BJ (cell line): ENCODE measurements at places on chromosomes 7 and 10.

- no peak for DNase-seq
These were observed 19.7 kb upstream of the GDI2 start for GRCh38 chr10:5832946-5833345.

GRCh38 chr7:150567169-150567568 is at the start of gene GIMAP4:
Gene GIMAP4, plus strand, starts transcription at chr7:150567390. Its CDS starts 2,512 bp downstream, at chr7:150569902.
- DNase-seq, result no peak

DNA sequence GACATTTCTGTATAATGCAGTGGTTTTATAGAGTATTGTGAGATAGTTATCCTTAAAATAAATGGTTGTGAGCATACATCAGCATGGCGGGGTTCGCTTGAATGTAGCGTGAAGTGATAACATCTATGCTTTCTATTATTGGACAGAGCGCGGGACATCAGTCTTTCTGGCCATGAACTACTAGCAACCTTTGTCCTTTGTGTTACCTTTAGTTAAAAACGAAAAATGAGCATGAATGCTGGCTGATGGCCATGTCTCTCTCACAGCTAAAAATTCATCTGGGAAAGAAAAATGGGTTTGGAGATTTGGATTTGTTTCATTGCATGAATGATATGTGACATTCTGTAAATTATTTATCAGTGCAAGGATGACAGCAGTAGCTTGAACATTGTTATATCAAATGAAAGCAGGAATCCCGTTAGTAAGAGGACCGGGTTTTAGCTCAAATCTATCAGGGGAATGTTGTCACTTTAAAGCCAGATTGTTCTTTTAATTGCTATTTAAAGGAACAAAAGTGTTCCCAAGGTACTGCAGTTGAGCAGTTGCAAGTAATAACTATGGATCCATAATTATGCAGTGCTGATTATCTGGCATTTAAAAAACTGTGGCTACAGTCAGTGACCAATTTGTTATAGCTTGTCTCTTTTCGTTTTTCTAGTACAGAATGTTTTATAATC is 131.0 kb downstream of the KAT6B start:
- no peak for DNase-seq

DNA sequence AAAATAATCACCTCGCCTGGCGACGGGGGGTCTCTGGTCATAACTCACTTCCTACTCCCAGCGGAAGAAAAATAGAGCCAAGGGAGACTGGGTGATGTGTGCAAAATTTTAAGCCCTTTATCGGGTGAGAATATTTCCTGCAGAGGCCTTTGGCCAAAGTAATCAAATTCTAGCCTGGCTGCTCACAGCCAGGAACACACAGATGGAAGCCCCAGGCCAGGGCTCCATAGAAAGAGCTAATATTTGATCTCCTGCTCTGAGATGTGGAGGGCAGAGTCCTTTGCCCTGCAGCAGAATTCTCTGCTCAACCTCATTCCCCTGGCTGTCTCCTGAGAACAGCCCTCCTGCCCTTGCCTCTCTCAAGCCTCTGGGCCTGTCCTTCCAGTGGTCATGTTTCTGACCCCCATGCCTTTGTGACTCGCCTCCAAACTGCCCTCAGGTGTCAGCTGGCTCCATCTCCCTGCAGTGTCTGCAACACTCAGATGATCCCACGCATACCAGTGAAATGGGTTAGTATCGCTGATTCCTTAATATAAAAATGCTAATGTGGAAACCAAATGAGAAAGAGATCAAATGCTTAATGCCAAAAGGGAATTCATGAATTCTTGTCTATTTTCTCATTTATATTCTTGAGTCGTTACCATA is 34.5 kb downstream of the FRMD4A start:
- no peak for DNase-seq

DNA sequence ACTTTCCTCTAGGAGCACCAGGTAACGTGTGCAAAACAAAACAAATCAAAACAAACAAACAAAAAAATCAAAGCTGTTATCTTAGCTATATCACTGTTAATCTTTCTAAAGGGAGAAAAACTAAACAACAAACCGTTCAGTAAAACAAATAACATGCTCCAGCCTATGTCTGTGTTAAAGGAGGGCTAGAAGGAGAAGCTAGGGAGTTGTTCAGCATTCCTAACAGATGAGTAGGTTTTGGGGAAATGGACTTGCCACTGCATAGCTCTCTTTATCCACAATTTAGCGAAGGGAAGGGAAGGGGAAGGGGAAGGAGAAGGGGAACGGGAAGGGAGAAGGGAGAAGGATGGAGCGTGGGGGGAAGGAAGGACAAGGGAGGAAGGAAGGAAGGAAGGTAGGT is 134.2 kb upstream of the AKR1E2 start:
- no peak for DNase-seq

DNA sequence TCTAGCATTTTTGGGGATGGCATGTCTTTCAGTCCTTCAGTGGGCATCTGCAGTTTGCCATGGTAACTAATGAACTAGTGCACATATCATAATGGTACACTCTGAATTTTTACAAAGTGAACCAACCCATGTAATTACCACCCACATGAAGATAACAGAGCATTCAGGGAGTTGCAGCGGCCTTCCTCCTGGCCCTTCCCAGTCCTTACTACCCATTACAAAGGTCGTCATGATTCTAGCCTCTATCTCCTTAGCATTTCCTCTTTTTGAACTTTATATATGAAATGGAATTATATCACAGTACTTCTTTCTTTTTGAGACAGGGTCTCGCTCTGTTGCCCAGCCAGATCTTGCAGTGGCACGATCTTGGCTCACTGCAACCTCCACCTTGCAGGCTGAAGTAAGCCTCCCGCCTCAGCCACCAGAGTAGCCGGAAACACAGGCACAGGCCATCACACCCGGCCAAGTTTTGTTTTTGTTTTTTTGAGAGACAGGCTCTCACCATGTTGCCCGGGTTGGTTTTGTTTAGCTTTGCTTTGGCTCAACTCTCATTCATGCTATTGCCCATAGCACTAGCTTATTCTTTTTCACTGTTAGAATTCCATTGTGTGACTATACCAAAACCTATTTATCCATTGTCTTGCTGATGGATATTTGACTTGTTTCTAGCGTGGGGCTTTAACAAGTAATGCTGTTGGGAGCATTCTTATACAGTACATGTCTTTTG is 79.2 kb downstream of the APBB1IP start:
- no peak for DNase-seq

DNA sequence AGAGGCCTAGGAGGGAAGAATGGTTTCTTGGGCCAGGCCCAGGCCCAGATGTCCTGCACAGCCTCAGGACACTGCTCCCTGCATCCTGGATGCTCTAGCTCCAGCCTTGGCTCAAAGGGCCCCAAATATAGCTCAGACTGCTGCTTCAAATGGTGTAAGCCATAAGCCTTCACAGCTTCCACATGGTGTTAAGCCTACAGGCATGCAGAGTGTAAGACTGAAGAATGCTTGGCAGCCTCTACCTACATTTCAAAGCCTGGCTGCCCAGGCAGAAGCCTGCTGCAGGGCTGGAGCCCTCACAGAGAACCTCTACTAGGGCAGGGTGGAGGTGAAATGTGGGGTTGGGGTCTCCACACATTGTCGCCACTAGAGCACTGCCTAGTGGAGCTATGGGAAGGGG is 118.1 kb downstream of the TPK1 start:
- no peak for DNase-seq

GRCh38 chr7:41193738-41194282 is 509.1 kb downstream of the INHBA start:
- no peak for DNase-seq

- DNase-seq, result no peak
These were observed 46.0 kb downstream of the ZNRF2 start for GRCh38 chr7:30330134-30331111.

- DNase-seq, result no peak
These were observed 71.5 kb downstream of the COL13A1 start for GRCh38 chr10:69873135-69873639.

GRCh38 chr7:24733414-24734060 is 23.7 kb downstream of the GSDME start:
- DNase-seq, result no peak

GRCh38 chr7:2003451-2003930 is 229.3 kb downstream of the MAD1L1 start:
- DNase-seq, result no peak

- no peak for DNase-seq
These were observed 244.3 kb upstream of the KCND2 start for GRCh38 chr7:120028636-120029035.

- no peak for DNase-seq
These were observed 3.0 kb downstream of the GUSB start for GRCh38 chr7:65978891-65979582.

GRCh38 chr7:22700559-22701002 is 26.4 kb upstream of the IL6 start:
- no peak for DNase-seq

GRCh38 chr10:63758080-63758479 is 236.9 kb downstream of the REEP3 start:
- no peak for DNase-seq

- no peak for DNase-seq
These were observed 11.9 kb downstream of the HECW1 start for GRCh38 chr7:43124388-43124787.

GRCh38 chr10:50641626-50642025 is 17.9 kb upstream of the SGMS1 start:
- DNase-seq, result no peak

DNA sequence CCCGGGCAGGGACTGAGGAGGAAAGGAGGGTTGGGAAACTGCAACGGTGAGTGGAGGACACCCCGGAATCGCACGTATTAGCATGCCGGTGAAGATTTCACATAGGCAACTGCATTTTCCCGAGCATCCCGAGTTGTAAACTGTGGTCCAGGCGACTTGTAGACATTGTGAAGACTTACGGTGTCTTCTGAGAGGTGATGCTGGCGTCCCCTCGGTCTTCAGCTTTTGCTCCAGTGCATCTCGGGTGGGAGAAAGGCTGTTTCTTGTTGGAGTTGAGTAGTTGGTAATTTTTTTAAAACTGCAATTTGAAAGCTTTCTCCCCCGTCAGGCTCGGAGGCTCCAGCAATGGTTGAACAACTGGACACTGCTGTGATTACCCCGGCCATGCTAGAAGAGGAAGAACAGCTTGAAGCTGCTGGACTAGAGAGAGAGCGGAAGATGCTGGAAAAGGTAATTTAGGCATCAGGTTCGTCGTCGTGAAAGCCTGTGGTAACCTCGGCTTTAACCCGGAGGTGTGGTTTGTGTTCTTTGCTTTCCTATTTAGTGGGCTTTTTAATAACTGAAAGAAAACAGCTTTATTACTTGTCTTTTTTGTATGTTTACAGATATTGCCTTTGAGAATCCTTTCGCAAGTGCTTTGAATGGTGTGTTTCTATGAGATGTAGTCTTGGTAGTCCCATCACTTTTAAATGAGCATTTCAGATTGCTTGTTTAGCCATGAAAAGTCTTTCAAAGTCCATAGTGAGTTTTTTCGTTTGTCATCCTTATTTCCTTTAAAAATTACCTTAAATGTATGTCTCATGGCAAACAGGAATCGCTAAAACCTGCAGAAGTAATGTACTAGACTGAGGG is 687 bp downstream of the HELLS start:
- DNase-seq, result no peak

- no peak for DNase-seq
These were observed 445.3 kb upstream of the MGMT start for GRCh38 chr10:129021594-129022304.

- no peak for DNase-seq
These were observed 75.9 kb downstream of the MDFIC start for GRCh38 chr7:114997487-114998404.

- DNase-seq, result no peak
These were observed 51.0 kb downstream of the ATXN7L1 start for GRCh38 chr7:105825371-105825770.
